Stimulated activated effector memory CD8-positive, alpha-beta T cell treated with anti-CD3 and anti-CD28 coated beads, Interleukin-12 subunit alpha, Interleukin-12 subunit beta, amount 100 ng/mL, for 72 hours (primary cell): ENCODE measurements at places on chromosomes 1 and 21.

- DNase-seq = no peak
These were observed 118.9 kb downstream of the CACHD1 start for GRCh38 chr1:64588876-64589275.

DNA sequence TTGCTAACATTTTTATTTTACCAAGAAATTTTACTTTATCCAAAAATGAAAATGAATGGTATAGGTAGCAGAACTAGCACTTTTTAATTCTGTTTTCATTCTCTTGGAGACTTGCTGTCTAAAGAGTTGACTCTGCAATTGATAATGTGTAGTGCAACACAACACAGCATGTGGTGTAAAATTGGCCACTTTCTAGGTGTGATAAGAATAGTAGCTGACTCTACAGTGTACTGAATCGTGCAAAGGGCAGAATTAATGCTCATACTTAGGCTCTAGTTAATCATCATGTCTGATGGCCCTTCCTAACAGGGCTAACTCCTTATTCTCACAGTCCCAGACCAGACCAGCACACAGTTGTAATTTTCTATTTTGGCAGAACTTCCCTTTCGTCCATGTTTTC, 140.5 kb downstream of the NEK7 start:
- no peak for DNase-seq

DNA sequence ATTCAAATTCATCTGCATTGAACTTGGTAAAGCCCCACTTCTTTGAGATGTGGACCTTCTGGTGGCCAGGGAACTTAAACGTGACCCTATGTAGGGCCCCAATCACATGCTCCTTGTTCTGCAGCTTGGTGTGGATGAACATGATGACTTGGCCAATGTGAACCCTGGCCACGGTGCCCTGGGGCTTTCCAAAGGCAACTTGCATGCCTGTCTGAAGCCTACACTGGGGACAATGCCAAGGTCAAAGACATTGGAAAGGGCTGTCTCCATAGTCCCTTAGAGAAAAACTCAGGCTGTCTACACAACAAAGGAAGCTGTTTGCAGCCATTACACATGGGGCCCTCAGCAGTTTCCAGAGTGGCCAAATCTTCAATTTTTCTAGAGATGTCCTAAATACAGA, 8.9 kb upstream of the VPS13D start:
- DNase-seq = no peak

DNA sequence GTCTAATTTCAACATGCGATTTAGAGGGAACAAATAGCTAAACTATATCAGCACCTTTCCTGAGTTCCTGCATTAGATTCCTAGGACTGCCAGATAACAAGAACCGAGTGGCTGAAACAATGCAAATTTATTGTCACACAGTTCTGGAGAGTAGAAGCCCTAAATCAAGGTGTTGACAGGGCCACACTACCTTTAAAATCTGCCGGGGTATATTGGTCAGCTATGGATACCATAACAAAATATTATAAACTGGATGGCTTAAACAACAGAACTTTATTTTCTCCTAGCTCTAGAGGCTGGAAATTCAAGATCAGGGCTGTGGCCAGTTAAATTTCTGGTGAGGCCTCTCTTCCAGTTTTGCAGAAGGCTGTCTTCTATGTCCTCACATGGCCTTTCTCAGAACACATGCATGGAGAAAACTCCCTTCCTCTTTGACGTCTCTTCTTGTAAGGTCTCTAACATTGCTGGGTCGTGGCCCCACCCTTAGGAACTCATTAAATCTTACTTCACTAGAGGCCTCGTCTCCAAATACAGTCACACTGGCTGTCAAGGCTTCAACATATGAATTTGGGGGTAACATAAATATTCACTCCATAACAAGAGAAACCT, 144.3 kb downstream of the FCRL5 start:
- no peak for DNase-seq

DNA sequence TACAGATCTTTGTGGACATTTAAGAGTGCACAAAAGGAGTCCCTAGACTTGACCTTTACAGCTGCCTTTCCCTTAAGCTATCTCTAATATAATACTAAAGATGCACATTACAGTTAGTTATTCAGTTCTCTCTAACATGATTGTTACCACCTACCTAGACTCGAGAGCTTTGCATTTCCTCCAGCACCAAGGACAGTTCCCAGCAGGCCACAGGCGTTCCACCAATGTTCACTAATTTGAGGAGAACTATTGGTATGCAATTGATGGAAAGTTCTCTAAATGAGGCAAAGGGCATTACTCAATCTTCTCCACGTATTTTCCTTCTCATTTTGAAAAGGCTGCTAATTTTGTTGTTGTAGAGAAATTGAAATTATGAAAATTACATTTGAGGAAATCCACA, 5.4 kb upstream of the NTNG1 start:
- DNase-seq = no peak

DNA sequence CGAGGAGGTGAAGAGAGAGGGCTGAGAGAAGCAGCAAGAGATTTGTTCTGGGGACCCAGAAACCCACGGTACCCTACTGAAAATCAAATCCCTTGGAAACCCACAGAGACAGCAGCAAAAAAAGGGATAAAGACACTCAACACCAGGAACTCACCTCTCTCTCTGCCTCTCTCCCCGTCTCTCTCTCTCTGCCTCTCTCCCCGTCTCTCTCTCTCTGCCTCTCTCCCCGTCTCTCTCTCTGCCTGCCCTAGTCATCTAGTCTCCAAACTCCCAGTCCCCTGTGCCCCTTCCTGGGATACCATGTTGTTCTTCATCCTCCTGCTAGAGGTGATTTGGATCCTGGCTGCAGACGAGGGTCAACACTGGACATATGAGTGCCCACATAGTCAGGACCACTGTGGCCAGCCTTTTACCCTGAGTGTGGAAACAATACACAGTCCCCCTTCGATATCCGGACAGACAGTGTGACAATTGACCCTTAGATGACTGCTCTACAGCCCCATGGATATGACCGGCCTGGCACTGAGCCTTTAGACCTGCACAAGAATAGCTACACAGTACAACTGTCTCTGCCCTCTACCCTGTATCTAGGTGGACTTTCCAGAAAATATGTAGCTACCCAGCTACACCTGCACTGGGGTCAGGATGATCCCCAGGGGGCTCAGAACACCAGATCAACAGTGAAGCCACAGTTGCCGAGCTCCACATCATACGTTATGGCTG, 9.8 kb upstream of the ALDH9A1 start:
- no peak for DNase-seq

- no peak for DNase-seq
These were observed 282.2 kb downstream of the RRAGC start for GRCh38 chr1:38577385-38577784.

DNA sequence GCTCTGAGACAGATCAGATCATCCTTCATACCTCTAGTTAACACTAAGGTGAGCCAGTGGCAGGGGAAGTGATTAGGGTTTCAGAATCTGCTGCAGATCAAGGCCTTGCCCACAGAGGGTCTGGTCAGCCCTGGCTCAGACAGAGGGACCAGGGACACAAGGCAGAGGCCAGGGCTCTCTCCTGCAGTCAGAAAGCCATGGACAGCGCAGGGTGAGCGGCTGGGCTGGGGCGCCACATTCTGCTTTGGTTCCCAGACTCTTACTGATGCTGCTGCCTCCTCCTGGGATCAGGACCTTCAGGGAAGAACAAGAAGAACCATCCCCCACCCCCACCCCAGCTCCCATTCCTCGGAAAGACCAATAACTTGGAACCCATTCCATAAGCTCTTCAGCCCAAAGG, 43.1 kb downstream of the GPR161 start:
- no peak for DNase-seq

DNA sequence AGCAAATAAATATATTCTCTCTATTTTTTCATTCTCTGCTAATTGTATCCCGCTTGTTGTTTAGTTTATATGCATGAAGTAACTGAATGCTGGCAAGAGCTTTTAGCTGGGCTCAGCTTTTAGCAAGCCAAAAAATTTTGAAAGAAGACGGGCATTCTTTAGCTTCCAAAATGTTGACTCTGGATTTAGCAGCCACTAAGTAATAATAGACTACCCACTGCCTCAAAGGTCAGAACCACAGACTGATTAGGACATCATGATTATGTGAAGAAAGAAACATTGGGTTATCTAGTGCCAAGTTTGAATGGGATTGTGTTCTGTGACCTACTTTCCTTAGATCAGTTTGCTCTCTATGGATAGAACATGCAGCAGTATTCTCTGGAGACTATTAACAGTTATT, 80.3 kb upstream of the DPH5 start:
- DNase-seq = no peak

GRCh38 chr1:23726686-23727085, 16.6 kb upstream of the ELOA start:
- DNase-seq = no peak

DNA sequence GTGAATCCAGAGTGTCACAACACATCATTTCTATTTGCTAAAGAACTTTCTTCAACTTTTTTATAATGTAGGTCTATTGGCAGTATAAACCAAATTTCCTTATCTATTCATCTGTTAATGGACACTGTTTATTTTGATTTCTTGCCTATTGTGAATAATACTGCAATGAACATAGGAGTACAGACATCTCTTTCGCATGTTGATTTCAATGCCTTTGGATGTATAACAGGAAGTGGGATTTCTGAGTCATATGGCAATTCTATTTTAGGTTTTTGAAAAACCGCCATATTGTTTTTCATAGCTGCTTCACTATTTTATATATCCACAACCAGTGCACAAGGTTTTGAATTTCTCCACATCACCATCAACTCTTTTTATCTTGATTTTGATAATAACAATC, 198.7 kb downstream of the KCNT2 start:
- no peak for DNase-seq

- no peak for DNase-seq
These were observed 3.8 kb downstream of the WNT4 start for GRCh38 chr1:22139066-22139594.

GRCh38 chr1:10965546-10966226, 46.8 kb upstream of the TARDBP start:
- DNase-seq = no peak

DNA sequence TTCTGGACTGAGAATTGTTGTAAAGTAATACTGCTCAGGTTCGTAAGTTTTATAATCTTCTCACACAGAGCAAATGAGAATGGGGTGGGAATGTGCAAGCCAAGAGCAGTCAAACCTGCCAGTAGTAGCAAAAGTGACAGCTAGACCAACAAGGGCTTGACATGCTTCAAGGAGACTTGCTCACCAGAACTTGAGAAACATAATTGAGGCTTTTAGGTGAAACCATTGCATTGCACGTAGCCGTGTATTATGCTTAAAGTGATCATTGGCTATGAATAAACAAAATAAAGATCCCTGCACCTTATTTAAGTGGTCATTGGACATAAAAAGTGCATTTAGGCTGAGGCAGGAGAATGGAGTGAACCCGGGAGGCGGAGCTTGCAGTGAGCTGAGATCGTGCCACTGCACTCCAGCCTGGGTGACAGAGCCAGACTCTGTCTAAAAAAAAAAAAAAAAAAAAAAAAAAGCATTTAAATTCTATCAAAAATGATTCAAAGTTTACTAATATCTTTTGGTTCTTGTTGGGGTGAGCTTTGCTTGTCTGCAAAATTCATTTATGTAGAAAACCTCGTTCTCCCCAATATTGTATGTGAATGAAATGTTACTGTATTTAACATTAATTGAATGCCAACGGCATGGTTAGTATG, 11.8 kb upstream of the CCT8 start:
- DNase-seq = no peak

DNA sequence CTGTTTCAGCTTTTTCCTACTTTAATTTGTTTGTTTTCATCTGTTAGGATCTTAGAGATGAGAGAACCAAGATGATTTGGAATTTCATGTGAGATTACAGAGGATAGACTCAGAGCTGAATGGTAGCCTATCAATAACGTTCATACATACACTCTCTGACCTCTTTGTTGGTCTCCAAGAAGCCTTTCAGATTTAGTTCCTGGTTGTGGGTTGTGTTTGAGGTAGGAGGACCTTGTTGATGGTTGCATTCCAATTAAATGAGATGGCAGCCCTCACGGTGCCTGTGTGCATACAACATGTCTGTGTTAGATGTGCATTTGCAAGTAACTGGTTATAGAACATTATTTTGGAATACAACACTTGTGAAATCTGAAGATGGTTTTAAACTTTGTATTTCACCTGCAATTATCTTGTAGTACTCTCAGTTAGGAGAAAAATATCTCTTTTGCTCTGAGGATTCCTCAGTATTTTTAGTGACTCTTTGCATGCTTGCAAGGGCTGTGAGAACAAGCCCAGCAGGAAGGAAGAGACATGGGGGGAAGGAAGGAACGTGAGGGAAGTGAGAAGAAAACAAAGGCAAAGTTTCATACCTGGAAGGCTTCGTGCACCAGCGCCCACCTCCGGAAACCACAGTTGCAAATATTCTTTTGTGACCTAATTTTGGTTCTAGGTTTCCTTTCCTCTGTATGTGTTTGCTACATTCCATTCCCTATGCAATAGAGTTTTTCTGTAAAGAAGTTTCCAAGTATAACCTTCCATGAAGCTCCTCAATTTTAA, 291.8 kb downstream of the DISC1 start:
- DNase-seq = no peak

- DNase-seq = peak; percentile 79
These were observed 14.0 kb upstream of the ZNF692 start for GRCh38 chr1:248872752-248873408.

DNA sequence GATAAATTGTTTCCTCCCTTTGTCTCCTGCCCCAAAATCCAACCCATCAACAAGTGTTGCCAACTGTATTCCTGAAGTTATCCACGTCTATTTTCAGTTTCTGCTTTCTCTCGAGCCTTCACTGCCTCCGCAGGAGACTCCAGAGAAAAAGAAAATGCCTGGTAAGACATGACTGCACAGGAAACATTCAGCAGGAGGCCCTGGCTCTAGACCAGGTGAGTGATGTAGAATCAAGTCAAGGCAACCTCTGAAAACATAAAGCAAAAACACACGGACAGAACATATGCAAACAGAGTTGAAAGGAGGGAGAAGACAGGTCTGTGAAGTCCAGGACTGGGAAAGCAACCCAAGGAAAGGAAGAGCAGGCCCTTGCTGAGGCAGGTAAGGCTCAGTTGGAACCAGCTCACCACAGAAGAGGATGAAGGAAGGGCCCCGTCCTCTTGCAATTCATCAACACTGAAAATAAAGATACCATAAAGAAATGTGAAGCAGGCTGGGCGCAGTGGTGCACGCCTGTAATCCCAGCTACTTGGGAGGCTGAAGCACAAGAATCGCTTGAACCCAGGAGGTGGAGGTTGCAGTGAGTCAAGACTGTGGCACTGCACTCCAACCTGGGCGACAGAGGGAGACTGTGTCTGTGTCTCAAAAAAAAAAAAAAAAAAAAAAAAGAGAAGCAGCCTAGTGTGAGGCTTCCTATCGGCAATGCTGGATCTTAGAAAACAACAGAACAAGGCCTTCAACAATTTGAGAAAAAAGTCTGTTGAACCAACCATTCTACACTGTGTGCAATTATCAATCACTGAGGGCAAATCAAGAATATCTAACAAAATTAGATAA, 8.8 kb downstream of the NOL9 start:
- no peak for DNase-seq

DNA sequence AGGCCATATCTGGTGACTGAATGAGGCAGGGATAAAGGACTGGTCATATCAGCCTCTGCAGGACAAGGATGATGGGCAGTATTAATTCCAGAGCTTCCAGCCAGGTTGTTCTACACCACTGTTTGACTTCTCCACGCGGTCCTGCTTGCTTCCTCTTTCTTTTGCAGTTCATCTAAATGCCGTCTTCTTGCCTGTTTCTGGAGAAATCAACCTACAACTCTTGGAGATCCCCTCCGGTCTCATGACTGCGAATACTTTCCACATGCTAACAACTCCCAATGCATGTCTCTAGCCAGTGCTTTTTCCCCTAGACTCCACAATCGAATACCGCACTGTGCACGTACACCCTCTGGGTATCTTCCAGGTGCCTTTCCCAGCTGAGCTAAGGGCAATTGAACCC, 14.1 kb upstream of the TIAM1 start:
- no peak for DNase-seq
